Fibroblast of mammary gland (primary cell): ENCODE measurements at places on chromosomes 12 and 14.

DNA sequence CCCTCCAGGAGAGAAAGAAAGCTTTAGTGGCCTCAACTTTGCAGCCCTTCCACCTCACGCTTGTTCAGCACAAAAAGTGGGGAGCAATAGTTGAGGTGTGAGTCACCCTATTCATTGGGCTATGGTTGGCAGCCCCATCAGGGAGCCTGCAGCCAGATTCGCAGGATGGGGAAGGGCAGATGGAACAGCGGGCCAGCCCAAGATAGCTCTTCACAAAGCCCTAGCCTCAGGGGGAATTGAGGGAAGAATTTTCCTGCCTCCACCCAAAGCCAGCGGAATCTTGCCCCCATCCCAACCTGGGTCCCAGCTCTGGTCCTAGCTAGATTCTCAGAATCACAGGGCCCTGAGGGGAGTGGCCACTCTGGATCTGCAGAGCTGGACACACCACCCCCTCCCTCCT, 3.6 kb upstream of the KRT5 start:
- no peak for DNase-seq

GRCh38 chr12:6038160-6038559, 86.3 kb downstream of the VWF start:
- peak; percentile 80 for DNase-seq

DNA sequence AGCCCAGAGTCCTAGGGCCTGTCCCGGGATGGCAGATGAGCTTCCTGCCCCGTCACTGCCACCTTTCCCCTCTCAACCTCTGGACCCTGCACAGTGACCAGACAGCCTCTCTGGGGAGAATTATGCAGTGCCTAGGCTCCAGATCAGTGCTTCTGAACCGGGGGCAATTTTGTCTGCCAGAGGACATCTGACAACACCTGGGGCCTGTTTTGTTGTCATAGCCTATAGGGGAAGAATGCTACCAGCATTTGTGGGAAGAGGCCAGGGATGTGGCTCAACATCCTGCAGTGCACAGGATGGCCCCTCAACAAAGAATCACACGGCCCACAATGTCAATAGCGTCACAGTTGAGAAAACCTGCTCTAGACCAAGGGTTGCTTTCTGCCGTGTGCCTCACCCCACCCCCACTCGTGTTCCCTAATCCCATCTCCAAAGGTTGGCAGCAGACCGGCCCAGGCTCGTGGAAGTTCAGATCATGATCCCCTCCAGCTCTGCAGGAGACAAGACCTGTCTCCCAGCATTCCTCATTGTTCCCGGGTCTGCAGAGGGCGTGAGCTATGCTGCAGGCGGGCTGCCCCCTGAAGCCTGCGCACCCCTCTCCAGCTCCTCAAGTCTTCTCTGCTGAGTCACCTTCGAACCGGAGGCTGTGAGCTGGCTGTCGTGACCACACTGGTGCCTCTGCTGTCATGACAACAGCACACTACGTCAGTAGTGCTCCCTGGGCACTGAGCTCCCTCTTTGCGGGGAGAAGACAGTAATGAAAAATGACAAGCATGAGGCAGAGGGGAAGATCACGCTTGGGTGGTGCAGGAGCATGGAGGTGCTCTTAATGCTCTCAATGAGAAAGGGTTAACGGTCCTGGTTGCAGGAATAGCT, 2.0 kb upstream of the GAPDH start:
- peak; percentile 99 for DNase-seq

DNA sequence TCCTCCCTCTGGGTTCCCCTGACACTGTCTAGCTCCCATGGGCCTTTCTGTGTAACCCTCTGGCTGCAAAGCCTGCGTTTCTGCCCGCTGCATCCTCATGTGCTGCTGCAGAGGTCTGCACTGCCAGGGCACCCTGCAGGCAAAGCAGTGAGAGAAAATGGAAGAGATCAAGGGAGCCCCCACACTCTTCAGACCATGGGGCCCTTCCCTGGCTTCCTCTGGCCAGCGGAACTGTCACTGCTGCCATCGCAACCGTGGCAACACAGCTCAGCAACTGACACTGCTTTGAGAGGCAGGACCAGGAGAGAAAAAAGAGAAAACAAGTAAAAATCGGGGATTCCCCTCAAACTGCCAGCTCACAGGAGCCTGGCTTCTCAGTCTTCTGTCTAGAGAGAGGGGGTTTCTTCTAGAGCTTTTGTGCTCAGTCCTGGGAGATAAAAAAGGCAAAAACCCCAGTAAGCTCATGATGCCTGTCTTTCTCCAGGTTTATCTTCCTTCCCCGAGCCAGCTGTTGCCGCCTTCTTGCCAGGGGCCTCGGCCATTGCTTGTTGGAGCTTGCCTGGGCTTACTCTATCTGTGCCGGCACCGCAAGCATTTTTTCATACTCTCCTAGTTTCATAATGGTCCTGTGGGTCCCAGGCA, 38.9 kb downstream of the C14orf132 start:
- no peak for DNase-seq

GRCh38 chr14:104580961-104581360, 1.4 kb downstream of the C14orf180 start:
- no peak for DNase-seq

- peak; percentile 46 for DNase-seq
Measured at GRCh38 chr14:85536833-85537190, 6.9 kb downstream of the FLRT2 start.

- no peak for DNase-seq
Measured at GRCh38 chr12:534216-534615, 74.5 kb downstream of the B4GALNT3 start.

DNA sequence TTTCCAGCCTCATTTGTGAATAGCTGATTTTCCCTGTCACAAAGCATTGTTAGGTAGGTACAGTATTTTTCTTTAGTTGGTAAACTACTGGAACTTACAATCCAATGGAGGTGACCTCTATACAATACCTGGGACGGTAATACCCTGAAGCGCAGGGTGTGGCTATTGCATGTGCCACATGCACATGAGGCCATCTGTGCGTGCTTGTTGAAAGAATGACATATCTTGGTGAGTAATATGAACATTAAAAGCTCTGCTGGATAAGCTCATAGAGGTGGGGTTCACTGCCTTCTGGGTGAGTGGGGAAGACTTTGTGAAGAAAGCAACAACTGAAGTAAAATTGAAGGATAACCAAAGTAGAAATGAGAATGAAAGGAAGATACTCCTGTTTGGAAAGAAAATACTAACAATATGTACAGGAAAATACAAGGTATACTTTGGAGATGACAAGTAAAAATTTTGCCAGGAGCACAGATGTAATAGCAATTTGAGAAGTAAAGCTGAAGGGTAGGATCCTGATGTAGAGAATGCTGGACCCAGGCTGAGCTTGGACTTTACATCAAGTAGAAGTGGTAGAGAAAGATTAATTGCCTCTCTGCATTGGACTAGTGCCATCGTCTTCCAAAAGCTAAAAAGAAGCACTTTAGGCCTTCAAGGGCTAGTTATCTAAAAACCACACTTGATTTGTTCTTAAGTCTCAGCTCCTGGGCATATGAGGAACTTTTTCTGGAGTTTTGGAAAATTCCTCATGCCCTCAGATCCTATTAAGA, 97.1 kb downstream of the SLC38A6 start:
- peak; percentile 66 for DNase-seq

GRCh38 chr14:41606282-41606531, 469 bp upstream of the LRFN5 start:
- DNase-seq, result no peak

GRCh38 chr12:94841904-94842610, 161.4 kb downstream of the NDUFA12 start:
- DNase-seq, result no peak

GRCh38 chr12:76874491-76875190, 4.2 kb downstream of the CSRP2 start:
- no peak for DNase-seq

- DNase-seq, result no peak
Measured at GRCh38 chr14:80608563-80608962, 333.0 kb downstream of the CEP128 start.

- DNase-seq, result no peak
Measured at GRCh38 chr12:111174251-111174960, 194.5 kb downstream of the PHETA1 start.

- DNase-seq, result peak; percentile 69
Measured at GRCh38 chr12:54977155-54977554, 7.4 kb downstream of the TESPA1 start.

DNA sequence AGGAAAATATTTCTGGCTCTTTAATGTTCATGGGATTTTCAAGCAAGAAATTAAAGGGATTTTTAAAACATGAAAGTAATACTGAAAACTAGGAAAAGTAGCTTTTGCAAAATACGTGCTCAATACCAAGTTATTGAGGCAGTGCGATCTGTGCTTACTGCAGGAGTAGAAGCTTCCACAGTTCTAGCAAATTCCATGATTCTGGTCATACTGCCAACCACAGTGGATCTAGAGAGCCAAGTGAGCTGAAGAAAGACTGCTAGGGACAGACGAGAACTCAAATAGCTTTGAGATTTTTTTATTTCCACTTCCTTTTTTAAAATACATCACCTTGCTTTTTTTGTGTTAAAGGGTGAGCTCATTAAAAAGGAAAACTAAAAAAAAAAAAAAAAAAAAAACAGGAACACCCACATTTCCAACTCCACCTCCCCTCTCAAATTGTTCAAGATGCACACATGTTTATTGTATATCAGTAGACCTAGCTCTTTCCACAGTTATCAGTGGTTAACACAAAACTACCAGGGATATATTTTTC, 26.2 kb downstream of the EGLN3 start:
- no peak for DNase-seq

DNA sequence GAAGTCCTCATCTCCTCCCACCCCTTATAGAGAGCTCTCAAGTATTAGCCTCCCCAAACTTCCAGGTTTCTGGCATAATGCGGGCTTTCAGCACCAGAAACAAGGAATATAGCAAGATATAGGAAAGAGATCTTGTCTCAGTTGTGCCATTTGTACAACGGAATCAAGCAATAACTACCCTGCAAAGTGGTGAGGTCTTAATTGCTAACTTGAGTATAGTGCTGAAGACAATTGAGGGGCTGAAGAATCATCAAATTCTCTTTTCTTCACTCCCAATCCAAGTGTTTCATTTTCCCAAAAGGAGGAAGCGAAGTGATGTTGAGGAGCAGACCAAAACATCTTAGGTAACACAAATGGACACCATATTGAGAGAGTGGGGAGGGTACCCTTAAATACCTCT, 26.8 kb upstream of the ANP32D start:
- DNase-seq, result no peak

DNA sequence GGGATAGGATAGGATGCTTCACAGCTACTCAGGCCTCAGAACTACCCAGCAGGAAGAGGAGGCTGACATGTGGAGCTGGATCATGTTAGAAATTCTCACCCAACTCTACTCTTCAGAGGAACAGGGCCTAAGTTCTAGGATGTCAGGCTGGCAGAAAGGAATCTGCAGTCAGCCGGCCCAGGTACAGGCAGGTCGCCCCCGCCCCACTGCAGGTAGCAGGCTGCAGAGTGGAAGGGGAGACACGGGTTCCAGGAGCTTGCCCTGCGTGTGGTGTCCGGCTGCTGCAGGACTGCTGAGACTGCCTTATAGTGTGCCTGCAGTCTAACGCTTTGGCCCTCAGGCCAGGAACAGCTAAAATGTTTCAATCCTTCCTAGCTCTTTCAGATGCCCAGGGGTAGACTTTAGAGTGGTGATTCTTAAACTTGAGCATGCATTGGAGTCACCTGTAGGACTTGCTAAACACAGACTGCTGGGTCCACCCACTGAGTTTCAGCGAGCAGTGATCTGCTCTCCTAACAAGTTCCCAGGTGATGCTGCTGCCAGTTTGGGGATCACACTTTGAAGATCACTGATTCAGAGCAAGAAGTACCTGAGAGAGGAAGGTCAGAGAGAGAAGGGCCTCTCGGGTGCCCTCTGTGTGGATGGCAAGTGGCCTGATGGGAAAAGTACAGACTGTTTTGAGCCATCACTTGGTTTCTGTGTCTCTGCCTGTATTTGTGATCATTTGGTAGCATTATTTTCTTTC, 153.6 kb downstream of the PPM1H start:
- no peak for DNase-seq

DNA sequence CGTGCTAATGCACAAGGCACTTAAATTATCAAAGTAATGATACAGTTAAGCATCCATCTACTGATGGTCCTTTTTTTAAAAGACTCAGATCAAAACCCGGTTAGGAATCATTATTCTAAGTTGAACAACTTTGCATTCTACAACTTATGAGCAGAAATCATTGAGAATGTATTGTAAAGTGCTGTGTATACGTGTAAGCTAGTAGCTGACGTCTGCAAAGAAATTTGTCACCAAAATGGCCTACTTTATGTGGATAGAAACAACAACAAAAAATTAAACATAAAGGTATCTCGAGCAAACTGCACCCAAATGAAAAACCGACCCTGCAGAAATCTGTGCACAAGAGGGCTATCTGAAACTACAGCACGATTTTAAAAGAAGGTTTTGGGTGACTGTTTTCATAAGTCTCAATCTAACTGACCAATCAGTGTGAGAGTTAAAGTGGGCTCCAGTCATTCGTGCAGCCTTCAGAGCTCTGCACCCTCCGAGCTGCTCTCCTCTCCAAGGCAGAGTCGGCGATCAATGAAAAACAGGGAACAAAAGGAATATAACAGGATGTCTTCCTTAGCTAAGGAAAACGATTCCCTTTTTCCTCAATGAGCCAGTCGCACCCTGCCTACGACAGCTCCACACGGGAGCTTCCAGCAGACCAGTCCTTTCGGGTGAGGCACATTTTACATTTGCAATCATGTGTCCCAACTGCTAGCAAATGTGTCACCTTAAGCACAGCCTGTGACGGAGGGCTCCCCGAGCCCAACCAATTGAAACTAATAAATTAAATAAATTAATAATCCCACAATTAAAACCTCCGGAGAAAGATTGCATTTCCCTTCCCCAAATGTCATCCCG, 200.7 kb upstream of the FOXN3 start:
- DNase-seq, result peak; percentile 71

- no peak for DNase-seq
Measured at GRCh38 chr14:59187118-59187517, 1.3 kb upstream of the DAAM1 start.

DNA sequence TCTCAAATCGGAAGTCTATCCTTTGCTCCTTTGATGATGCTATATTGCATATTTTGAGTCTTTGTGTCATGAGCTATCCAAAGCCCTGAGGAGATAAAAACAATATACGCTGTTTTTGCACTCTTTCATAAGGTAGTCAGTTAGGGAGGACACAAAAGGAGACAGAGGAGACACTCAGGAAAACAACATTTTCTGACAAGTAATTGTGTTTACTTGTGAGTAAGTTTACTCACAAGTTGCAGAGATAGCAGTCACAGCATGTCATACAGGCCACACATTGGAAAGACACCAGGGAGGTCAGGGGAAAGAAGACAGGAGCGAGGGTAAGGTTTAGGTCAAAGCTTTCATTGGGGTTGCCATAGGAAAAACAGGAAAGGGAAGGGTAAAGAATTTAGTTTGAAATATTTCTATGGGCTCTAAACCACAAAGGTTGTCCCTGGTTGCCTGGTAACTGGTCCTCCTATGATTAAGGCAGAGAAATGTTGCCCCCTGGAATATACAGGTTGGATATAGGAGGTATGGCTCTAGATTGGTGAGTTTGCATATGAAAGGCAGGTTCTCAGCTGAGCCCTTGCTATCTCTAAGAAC, 7.4 kb upstream of the GABARAPL1 start:
- DNase-seq, result no peak

GRCh38 chr14:30994681-30995620, 30.5 kb upstream of the AP4S1 start:
- peak; percentile 41 for DNase-seq
